ENCODE measurements at places on chromosomes 16 and 17.
A peak's percentile ranks its signal among the peaks of the same experiment; 100 is the strongest.

DNA sequence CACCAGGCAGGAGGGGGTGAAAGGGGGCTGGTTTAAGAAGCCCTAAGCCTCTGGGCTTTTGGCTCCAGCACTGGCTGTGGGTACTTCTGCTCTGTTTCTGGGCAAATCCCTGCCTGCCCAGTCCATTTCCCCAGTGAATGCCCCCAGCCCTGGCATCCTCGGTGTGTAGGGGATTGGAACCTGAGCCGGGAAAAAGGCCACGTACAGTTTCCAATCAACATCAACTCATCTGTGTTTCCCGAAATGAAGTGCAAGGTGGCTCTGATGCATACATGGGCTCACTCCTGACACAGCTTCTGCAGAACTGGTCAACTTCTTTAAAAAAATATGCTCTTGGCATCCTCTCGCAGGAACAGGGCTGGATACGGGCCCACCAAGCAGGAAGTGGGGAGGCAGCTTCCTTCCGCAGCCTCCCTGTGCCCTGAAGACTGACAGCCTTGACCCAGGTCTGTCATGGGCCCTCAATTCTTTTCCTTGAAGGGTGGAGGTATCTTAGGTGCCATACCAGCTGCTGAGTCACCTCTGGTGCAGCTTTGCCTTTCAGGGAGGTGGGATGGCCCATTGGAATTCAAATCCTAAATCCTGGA is 73.3 kb downstream of the N4BP1 start:
- peak; percentile 65 for DNase-seq

DNA sequence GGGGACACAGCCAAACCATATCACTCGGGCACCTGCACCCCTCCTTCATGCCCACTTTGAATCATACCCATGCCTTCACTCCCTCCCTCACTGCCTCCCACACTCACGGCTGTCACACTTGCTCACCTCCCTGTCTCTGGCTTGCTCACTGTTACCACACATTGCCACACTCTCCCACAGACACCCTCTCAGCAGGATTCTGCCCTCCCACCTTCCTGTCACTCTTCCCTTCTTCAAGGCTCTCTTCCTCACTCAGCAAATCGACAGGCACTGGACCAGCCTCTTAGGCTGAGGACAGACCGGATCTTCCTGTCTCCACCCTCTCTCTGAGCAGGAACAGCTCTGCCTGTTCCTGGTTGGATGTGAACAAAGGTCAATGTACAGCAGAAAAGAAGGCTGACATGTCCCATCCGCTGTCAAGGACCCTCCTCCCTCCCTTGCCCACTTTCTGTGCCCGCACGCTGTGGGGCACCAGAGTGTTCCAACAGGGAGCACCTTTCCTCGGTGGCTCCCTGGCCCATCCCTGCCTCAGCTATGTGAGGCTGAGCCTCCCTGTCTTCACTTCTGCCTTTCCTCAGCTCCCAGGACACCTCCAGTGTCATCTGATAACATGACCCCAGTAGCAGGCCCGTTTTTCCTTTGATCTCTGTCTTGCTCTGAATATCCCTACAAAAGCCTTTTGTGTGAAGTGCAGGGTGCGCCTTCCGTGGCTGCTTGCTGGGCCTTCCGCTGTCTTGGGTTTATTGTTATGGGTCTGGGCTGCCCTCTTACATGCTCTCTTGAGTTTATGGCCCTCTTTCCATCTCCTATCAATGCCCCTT is 47.0 kb downstream of the CCDC182 start:
- DNase-seq, result no peak

DNA sequence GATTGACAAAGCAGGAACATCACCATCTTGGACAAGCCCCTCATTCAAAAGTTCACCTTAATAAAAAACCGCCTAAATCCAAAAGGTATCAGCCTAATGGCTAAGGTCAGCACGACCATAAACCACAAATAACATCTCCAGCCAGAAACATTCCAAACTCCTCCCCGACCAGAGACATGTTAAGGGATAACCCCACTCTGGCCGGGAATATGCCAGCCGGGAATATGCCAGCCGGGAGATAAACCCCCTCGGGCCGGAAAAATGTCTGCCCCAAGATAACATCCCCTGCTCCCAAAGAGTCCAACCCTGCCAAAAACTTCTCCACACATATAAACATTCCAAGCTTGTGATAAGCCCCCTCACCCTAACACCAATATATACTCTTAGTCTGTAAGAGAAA is 1.4 kb downstream of the DHX33 start:
- DNase-seq, result no peak

- DNase-seq, result no peak
Measured at GRCh38 chr16:9081158-9081557, 10.3 kb upstream of the HAPSTR1 start.

- no peak for DNase-seq
Measured at GRCh38 chr17:67666710-67667109, 51.0 kb upstream of the NOL11 start.

DNA sequence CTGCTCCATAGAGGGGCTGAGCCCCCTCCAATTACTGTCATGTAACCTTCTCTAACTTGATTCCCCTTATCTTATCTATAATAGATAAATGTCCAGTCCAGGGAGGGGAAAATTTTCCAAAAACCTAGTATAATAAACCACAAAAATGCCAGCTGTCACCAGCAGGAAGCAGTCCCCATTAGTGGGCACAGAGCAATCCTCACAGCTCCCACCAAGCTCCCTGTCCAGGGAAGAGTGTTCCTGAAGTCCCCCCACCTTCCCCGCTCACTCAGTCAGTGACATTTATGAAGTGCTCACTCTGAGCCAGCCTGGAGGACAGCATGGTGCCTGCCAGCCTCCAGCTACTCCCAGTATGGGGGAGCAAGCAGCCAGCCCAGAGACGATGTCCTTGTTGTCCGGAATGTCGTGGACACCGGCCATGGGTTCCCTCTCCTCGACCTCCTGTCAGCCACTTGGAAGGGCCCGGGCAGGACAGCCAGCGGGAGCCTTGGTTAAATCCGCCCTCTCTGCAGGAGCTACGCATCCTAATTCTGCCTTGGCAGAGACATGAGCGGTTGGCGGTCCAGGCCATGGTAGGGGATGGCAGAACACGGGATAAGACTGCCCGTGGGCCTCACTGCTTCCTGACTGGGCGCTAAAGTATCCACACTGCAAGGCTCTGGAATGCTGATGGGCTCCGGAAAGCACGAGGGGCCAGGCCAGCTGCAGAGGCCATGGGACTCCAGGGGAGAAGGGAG is 102.0 kb upstream of the CDH5 start:
- DNase-seq, result no peak

GRCh38 chr16:86818671-86819532 is 240.6 kb downstream of the FOXL1 start:
- no peak for DNase-seq

DNA sequence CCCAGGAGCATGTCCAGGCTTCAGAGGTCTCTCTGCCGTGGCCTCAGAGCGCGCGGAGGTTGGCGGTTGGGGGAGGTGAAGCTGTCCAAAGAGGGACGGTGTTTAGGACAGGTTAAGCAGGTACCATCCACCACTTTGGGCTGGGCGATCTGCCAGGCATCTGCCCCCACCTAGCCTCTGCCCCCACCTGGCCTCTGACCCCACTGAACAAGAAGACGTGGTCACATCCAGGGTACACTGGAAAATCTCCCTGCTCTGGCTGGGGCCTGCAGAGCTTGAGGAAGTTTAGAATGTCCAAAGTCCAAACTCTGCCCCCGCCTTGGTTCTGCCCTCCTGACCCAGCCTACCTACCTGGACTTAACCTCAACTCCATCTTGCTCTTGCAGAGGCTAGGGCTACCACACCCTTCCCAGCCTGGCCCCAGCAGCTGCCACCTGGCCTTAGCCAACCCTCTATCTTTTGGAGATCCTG is 1.6 kb downstream of the ITGA3 start:
- DNase-seq, result no peak

- DNase-seq, result no peak
Measured at GRCh38 chr16:79595931-79596450, 4.5 kb downstream of the MAF start.

GRCh38 chr17:18961634-18962493 is 9.9 kb downstream of the SLC5A10 start:
- DNase-seq, result no peak

All from Kasumi-1 (cell line).